ENCODE measurements at places on chromosomes 2 and 18.
A peak's percentile ranks its signal among the peaks of the same experiment; 100 is the strongest.

DNA sequence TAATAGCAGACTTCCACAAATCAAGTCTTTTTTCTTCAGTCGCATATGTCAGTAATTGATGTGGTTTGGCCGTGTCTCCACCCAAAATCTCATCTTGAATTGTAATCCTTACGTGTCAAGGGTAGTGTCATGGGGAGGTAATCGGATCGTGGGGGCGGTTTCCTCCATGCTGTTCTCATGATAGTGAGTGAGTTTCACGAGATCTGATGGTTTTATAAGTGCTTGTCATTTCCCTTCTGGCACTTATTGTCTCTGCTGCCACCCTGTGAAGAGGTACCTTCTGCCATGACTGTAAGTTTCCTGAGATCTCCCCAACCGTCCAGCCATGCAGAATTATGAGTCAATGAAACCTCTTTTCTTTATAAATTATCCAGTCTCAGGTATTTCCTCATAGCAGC lies 478.8 kb downstream of the PTPRM start:
- peak; percentile 32 for DNase-seq

- peak; percentile 65 for DNase-seq
Observed at GRCh38 chr2:3536682-3537632, 17.6 kb upstream of the ADI1 start.

DNA sequence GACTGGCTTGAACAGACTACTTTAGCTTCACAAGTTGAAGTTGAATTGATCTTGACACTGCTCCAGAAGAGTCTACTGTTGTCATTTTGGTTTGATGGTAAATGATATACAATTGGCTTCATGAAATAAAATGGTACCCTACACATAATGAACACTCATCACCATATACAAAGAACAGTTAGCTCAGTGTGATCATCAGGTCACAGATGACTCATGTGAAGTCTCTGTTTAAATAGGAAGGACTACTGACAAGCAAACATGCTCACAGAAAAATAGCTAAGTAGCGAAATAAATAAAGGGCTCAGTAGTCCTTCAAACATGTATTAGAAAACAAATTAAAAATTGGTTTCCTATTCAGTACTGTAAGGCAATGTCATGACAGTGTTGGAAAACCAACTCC lies 96.2 kb downstream of the MEIS1 start:
- no peak for DNase-seq

DNA sequence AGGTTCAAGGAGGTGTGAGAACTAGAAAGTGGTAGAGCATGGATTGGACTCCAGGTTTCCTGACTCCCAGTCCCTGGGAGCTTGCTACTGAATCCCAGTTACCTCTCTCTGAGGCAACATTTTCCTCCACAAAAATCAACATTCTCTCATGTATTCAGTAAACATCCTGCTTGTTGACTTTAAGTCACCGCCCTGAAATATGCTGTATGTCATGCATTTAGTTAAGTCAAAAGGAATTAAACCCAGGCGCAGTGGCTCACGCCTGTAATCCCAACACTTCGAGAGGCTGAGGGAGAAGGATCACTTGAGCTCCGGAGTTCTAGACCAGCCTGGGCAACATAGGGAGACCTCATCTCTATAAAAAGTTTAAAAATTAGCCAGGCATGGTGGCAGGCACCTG lies 3.8 kb downstream of the MATN3 start:
- no peak for DNase-seq

GRCh38 chr2:7523481-7524120 lies 606.4 kb downstream of the RNF144A start:
- peak; percentile 74 for DNase-seq
